ENCODE measurements at places on chromosomes 6 and 20.

DNA sequence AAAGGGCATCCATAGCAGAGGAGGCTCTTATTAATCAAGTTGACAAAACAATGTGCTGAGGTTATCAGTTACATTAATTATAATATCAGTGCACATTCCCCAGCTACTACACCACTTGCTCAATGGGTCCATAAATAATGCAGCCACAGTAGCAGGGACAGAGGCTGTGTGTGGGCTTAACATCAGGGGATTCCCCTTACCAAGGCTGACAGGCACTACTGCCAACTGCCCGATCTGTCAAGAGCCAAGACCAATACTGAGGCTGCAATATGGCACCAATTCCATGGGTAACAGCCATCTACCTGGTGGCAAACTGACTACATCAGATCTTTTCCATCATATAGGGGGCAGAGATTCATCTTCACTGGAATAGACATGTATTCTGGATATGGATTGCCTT, 22.0 kb downstream of the CD164 start:
- DNase-seq: no peak

DNA sequence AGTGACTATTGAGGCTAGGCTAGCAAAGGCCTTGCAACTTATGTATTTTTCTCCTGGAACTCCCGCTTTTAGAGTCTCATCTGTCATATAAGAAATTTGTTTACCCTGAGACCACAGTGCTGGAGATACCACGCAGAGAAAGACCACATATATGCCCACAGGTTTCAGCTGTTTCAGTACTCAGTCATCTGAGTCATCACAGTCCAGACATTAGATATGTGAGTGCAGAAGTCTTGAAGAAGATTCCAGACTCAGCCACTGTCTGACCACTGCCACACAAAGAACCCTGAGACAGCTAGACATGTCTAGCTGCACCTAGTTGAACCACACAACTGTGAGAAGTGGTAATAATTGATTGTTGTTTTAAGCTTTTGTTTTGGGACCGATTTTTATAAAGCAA, 648.3 kb downstream of the EPM2A start:
- no peak for DNase-seq

GRCh38 chr20:11431621-11432020, 486.1 kb upstream of the BTBD3 start:
- no peak for DNase-seq

GRCh38 chr6:69868252-69868804, 2.0 kb downstream of the COL19A1 start:
- no peak for DNase-seq

- peak; percentile 71 for DNase-seq
Measured at GRCh38 chr20:52191132-52191915, at the start of gene ZFP64. Gene ZFP64 (minus strand): TSS chr20:52191779. CDS start chr20:52191636, 143 bp downstream.

DNA sequence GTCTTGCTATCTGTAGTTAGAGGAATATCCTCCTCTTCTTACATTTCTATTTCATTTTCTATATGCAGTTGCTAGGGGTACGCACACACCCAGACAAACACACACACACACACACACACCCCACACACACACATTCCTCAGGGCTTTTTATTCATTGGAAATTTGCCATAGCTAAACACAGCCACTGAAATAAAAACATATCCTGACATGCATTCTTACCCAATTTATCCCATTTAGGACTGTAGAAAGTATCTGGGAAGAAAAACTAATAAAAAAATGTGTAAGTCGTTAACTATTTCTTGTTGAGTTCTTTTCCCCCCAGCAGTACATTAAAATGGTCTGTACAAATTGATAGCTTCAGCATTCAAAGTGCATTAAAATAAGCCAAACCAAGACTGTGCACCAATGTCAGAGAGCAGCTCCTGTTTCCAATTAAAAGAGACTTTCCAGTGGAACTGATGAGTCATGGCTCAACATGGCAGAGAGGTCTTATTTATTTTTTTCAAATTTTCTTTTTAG, 357.9 kb upstream of the AGPAT4 start:
- DNase-seq: no peak

- DNase-seq: no peak
Measured at GRCh38 chr6:134026597-134026996, 25.8 kb downstream of the SLC2A12 start.

DNA sequence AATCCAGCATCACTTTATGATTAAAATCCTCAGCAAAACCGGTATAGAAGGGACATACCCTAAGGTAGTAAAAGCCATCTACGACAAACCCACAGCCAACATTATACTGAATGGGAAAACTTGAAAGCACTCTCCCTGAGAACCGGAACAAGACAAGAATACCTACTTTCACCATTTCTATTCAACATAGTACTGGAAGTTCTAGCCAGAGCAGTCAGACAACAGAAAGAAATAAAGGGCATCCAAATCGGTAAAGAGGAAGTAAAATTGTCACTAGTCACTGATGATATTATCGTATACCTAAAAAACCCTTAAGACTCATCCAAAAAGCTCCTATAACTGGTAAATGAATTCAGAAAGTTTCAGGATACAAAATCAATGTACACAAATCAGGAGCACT, 33.3 kb downstream of the BLOC1S5 start:
- DNase-seq: no peak

DNA sequence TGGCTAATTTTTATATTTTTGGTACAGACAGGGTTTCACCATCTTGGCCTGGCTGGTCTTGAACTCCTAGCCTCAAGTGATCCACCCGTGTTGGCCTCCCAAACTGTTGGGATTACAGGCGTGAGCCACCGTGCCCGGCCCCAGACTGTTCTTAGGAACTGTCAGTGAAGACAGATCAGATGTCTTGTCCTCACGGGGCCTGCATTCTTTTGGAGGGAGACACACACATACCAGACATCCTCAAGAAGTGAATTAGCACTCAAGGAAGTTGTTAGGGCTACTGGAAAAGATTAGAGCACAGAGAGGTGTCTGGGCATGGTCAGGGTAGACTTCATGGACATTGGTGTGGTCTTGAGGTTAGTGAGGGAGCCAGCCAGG, 10.3 kb upstream of the LPIN3 start:
- no peak for DNase-seq

DNA sequence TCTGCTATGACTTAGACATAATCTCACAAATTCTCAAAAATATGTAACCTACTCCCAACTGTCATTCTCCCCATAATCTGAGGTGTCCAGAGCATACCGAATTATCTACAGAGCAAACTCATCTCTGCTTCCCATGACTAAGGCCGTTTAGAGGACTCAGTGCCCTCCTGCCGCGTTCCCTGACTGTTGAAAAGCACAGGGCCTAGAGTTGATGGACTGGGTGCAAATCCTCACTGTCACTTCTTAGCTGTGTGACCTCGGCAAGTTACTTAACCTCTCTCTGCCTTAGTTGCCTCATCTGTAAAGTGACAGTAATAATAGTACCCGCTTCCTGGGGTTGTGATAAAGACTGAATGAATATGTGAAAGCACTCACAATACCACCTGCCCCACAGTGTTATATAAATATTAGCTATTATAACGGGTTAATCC, 4.7 kb upstream of the TUBB2A start:
- peak; percentile 26 for DNase-seq

DNA sequence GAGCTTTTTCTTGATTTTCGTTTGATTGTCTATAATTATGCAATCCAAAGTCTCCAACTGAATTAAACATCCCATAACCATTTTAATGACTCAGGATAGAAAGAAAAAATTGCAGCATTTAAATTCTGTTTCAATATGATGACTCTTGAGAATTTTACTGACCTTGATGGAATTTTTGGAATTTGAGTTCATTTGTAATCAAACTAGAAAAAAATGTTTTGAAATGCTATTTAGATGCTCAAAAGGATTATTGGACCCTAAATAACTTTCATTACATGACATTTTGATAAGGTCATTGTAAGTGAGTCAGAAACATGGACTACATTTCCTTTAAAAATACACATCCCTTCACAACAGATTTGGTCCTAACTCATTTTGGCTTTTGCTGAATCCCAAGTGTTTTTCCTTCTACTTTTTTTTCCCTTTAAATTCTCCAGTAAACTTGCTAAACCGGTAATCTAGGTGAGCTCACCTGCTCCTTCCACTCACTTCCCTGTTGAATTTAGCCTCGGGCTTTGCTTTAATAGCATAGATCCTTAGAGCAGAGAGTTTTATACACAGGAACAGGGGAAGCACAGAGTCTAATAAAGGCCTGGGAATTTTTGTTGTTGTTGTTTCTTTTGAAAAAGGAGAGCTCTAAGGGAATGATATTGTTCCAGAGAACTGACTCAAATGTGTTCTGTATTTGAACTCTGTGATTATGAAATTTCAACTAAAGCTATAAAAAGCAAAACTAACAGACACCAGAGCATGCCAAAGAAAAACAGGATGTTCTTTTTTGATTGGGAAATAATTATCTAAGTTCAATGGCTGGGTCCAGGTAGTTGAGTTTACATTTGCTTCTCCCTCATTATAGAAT, 1088.2 kb upstream of the CITED2 start:
- no peak for DNase-seq

DNA sequence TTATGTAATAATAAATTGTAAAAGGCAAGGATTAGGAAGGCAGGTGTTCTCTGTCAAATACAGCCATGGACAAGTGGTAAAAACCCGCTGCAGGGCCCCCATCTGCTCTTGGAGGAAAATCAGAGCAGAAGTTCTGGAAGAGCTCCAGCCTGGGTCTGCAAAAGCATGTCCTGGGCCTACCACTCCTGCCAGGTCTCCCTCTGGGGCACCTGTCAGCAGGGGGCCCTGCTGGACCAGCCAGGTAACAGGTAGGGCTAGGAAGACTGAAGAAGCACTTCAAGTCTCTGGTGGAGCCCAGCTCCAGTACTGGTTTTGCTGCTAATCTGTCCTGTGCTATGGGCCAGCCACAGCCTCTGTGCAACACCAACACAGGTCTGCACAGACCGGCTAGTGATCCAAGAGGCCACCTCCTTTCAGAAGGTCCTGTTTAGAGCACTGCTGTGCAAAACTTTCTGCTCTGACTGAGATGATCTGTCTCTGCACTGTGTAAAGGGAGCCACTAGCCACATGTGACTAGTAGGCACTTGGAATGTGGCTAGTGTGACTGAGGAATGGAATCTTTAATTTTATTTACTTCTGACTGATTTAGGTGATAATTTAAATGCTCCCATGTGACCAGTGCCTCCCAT, 30.2 kb downstream of the RRBP1 start:
- no peak for DNase-seq

DNA sequence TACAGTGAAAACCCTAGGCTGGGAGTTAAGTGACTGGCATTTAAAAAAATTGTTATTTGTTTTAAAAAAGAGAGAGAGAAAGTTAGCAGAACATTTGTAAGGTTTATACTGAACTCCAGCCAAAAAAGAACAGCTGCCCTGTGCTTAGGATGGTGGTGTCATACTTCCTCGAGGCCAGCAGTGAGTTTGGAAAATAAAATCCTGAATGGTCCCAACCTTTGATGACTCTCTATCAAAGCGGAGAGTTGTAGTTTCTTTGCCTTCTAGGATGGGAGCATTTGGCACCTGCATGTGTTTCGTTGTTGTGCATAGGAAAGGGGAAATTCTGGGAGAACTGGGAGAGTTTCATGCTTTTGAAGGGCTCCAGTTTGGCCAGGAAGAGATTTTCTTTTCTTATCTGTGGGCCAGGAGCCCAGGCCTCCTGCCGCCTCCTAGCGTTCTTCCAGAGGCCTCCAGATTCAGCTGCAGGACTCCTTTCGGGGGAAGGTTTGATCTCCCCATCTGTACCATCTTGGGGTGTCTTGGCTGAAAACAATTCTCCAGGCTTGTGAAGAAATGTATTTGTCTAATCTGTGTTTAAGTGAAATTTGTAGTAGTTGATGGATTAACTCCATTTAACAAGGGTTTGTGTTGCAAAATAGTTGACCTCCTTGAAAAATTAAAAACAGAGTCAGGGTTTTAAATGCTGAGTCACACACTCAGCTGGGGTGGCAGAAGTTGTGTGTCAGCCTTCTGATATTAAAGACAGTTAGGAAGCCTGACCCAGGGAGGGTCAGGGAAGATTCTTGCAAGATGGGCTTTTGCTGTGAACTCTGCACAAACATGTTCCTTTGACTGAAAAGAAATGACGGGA, 63.4 kb downstream of the TXNDC5 start:
- DNase-seq: no peak

GRCh38 chr20:11712639-11713160, 205.0 kb upstream of the BTBD3 start:
- DNase-seq: no peak

DNA sequence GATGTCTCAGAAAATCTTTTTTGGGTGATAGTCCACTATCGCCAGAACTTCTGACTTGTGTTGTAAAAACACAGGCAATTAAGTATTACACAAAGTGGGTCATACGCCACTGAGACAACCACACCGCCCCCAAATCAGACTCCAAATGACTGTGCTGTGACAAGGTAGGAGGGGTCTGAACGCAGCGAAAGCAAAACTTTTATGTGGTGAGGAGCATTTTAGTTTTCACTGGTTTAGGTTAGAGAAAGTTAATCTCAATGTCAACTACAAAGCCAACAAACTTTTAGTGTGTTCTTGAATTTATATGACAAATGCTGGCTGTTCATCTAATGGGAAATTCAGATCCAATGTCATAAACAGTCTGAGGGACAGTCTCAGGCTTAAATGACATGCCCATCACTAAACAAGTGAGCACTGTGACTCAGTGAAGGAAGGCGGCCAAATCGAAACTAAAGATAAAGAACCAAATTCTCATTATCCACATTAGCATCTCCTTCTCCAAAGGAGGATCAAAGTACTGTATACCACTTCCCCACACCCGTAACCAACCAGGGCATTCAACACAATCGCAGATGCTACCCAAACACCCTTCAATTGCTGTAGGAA, 186.7 kb downstream of the GJA10 start:
- peak; percentile 92 for DNase-seq

DNA sequence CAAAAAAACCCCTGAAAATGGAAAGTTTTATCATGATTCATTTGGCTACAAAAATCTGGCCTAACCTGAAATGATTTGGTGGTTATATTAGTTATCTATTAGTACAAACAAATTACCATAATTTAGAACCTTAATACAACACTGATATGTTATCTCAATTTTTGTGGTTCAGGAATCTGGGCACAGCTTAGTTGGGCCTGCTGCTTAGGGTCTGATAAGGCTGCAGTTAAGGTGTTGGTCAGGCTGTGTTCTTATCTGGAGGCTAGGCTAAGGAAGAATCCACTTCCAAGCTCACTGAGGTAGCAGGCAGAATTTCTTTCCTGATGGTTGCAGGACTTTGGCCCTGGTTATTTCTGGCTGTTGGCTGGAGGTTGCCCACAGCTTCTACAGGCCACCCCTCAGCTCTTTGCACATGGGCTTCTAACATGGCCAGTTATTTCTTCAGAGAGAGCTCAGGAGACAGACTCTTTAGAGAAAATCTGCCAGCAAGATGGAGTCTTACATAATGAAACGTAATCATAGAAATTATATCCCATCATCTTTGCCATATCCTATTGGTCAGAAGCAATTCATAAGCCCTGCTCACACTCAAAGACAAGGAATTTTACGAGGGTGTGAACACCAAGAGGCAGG, 11.4 kb downstream of the TRIM38 start:
- no peak for DNase-seq
